ENCODE measurements at places on chromosomes 11 and 22.

DNA sequence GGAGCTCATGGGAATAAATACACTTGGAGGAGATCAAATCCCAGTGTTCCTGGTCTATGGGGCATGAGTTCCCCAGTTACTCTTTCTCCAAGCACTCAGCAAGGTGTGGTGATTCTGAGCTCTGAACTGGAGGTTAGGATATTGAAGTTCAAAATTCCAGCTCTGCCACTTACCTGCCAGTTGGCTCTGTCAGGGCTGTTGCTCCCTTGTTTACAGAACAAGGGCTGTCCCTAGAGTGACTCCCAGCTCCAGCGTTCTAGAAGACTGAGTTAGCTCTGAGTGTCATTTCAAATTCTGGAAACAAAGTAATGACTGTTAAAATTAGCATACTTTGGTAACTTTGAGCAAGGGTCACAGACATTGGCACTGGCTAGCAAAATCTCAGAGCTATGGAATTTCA lies 69.7 kb upstream of the ZBED5 start:
- DNase-seq, result no peak

- DNase-seq, result no peak
Observed at GRCh38 chr11:6249770-6250555, 9.7 kb upstream of the CCKBR start.

DNA sequence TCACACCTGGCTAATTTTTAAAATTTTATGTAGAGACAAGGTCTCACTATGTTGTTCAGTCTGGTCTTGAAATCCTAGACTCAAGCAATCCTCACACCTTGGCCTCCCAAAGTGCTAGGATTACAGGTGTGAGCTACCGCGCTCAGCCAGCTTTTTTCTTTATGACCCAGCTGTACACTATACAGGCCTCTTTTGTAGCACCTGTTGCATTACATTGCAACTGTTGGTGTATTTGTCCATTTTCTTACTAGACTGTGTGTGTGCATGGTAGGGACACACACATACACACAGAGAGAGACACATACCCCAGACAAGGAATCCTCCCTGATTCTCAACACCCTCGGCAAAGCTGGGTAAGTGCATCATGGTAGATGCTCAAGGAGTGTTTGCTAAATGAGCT lies 61.7 kb downstream of the NAV2 start:
- no peak for DNase-seq

GRCh38 chr22:22196018-22196533 lies 48.5 kb upstream of the VPREB1 start:
- DNase-seq, result no peak

DNA sequence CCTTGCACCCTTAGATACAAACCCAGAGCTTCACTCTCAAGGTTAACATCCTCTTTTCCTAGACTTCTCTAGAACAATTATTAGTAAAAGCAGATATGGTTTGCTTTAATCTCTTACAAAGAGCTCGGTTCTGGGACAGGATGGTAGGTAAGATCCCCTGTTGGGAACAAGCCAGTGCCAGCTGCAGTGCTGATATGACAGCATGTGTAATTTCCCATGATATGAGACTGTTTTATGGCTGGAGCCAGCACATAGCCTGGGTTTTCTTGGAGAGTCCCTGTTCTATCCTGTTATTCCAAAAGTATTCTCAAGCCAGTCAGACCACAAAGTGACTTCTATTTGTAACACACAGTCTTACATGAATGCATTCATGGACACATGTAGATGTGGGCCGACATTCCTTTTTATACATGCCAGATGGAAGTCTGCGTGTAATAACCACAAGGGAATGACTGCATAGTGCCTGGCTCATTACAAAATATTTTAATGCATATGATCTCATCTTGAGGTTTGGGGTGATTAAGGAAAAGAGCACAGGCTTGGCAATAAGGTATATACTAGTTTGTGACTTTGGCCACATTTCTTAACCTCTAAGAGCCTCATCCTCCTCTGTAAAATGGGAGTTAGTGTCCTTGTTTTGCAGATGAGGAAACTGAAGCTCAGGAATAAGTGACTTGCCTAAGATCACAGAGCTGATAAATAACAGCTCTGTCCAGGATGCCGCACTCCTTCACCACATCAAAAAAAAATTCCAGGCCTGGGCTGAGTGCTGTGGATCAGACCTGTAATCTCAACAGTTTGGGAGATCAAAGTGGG lies 21.8 kb downstream of the CLMP start:
- no peak for DNase-seq
